NCI-H1417 treated with DMSO at 0.1 percent for 48 hours (cell line): ENCODE measurements at places on chromosomes 12 and 14.

GRCh38 chr12:80567401-80567800 is 123.4 kb downstream of the PTPRQ start:
- DNase-seq: no peak

DNA sequence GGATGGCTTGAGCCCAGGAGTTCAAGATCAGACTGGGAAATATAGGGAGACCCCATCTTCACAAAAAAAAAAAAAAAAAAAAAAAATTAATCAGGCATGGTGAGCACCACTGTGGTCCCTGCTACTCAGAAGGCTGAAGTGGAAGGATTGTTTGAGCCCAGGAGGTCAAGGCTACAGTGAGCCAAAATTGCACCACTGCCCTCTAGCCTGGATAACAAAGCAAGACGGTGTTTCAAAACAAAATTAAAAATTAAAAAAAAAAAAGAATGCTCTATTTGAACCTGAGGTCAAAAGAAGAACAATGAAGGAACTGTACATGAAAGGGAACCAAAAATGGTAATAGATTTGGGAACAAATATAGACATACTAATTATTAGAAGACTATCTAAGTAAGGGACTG is 40.4 kb downstream of the BMP4 start:
- no peak for DNase-seq

DNA sequence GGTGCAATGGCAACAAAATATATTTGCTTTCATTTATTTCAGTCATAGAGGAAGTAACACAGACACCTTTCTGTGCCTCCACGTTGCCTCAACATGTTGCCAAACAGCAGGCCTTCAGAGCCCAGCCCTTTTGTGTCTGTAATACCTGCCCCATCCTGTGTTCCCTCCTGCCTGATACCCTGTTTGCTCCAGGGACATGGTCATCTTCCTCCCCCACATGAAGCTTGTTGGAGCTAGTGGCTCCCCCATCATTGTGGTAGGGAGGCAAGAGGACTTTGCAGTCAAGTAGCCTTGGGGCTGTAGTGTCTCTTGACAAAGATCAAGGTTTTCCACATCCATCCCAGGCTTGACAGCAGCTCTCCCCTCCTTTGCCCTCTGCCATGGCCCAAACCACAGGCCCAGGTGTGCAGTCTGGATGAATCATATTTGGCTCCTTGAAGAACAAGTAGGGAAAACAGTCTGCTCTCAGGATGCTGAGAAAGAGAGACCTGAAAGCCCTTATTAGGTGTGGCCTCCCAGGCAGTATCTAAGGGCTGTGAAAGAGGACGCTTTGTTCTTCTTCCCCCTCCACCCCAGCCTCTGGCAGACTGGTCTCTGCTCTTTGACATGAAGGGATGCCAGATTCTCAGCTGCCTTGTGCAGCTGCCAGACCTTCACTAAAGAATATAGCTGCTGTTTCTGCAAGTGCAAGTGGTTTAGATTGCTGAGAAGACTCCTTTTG is 329.0 kb downstream of the C12orf75 start:
- no peak for DNase-seq

- DNase-seq: no peak
Measured at GRCh38 chr14:69519204-69520100, 34.9 kb downstream of the PLEKHD1 start.

- peak; percentile 82 for DNase-seq
Measured at GRCh38 chr12:58765653-58766512, 154.4 kb downstream of the LRIG3 start.

DNA sequence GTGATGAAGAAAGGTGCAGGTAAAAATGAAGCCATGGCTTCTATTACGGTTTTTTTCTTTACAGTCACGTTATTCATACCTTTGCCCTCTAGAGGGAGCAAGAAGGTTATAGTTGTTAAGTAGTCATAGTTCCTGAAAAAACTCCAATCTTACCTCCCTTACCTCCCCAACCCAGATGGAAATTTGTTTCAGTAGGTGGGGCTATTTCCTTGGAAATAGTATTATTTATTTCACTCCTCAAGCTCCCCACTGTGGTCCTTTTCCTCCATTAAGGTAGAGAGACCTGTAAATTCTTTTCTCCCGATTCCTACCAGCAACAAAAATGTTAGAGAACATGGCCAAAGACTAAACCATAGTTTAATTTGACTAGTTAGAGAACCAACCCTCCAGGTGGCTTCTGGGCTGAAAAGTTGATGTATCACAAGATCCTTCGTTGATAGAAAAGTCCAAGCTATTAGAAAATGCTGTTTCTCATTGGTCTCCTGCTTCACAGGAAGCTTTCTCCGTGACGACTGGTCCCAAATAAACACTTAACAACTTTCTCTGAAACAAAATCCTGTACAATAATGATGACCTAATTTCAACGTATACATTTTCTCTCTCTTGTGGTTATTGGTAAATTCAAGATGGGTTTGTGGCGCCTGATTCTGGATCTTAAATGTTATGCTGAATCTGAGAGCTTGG is 43.5 kb downstream of the TMX1 start:
- peak; percentile 76 for DNase-seq

- no peak for DNase-seq
Measured at GRCh38 chr12:82474181-82474797, 116.0 kb downstream of the METTL25 start.

DNA sequence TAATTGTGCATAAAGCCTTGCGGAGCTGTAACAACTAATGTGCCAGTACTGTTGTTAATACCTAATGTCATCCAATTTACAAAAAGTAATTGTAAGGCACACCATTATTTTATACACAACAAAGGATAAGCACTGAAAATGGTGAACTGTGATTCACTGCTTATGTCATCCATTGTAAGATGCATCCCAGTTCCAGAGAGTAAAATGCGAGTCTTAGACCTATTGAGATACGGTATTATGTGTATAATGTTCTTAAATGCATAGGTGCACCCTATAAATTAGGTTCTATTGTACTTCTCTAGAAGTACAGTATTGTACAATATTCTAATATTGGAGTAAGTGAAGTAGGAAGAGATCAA is 406 bp downstream of the PARP2 start:
- no peak for DNase-seq

- no peak for DNase-seq
Measured at GRCh38 chr12:1419849-1420371, 174.5 kb downstream of the FBXL14 start.

DNA sequence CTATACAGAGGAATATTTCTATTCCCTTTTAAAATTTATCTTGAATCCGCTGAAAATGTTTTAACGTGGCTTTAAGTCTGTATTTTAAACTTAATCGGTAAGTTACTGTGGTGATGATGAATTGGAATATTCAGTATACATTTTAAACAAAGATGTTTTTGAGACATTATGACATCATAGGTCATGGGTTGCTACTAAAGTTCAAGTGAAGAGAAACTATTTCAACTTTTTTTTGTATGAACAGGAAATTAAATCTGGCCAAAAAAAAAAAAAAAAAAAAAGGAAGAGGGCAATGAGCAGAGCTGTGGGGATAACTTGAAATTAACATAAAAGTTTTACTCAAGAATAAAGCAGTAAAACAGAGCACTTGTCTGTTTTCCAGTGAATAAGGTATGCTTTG is 109.0 kb downstream of the PLEKHA5 start:
- DNase-seq: no peak

- no peak for DNase-seq
Measured at GRCh38 chr14:60235440-60235839, 13.6 kb upstream of the PPM1A start.

DNA sequence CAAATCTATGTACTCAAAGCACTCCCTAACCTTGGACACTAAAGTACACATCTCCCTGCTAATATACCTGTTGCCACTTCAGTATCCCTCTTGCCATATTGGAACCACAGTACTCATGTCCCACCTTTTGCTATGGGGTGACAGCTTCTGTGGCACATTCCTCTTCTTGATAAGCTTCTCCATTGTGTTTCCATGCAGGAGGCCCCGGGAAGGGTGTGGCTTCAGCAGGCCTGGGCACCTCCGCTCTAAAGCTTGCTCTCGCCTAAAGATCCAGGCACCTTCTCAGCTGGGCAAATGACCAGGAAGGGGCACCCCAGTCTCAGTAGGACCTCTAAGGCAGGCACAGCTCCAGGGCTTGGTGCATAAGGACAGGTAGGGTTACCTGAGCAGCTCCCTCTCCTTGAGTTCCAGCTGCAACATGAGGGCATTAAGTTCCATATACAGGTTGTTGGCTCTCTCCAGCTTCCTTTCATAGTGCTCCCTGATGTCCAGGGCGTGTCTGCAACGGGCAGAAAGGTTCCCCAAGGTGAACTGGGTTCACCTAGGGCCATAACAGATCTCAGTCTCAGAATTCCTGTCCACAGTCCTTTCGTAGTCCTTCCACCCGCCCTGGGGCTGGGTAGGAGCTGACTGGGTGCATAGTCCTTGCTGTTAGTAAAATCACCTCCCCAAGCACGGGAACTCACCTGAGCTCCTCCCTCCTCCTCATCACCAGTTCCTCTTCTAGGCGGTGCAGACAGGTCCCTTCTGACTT is 15.9 kb downstream of the MAP3K12 start:
- no peak for DNase-seq

- no peak for DNase-seq
Measured at GRCh38 chr14:99163446-99163845, 108.6 kb downstream of the BCL11B start.
